Cerebellar nuclear complex (tissue), 1 donor: ENCODE measurements at places on chromosomes 1 and 21.
A peak's percentile ranks its signal among the peaks of the same experiment; 100 is the strongest.

- no peak for DNase-seq
Observed at GRCh38 chr1:198530953-198531352, 9.5 kb downstream of the ATP6V1G3 start.

- no peak for DNase-seq
Observed at GRCh38 chr1:34781844-34782391, 904 bp downstream of the GJB3 start.

GRCh38 chr21:35284199-35284598 lies 235.1 kb upstream of the RUNX1 start:
- no peak for DNase-seq

DNA sequence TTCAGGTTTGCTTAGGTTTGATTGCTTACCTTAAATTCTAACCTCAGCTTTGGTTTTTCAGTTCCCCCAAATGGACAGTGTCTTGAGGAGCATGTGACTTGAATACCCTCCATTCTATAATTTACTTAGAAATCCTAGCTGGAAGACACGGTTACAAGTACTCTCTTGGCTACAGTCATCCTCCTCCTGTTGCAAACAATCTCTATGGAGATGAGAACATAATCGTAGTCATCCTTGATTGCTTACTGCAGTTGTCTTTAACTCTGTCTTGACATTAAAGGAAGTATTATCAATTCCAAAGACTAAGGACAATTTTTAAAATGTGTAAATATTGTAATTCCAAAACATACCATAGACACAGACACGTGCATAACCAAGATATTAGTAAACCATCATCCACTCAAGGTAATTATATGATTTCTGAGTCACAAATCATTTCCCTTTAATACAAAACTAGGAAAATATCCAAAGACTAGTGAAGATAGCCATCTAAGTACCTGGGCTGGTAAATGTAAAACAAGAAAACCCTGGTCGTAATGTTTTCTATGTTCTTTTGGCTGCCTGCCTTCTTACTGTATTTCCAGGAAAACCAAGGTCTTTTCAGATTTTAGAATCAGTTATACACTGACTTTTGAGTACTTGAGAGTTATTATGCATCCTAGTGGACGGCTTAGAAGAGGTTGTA lies 149.9 kb downstream of the CHRM3 start:
- no peak for DNase-seq

DNA sequence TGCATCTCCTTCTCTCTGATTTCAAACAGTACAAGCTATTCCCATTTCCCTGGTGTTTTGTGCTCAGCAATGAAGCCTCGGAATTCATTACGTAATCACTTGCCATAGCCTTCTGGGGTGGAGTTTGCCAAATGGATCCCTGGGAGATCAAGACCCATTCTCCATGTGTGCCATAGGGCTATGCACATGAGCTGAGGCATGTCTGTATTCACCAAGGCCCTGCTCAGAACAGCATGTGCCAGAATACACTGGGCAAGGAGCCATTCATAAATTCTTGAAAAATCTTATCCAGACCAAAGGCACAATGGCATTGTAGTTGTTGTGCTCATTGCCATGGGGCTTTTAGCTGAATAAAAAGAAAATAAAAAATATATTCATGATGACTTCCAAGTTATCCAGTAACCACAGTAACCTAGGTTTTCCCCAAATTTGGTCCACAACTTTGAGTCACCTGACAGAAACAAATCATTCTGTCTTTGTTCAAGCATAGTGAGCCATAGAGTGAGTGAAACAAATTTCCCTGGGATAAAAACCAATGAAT lies 53.0 kb downstream of the CRB1 start:
- no peak for DNase-seq

DNA sequence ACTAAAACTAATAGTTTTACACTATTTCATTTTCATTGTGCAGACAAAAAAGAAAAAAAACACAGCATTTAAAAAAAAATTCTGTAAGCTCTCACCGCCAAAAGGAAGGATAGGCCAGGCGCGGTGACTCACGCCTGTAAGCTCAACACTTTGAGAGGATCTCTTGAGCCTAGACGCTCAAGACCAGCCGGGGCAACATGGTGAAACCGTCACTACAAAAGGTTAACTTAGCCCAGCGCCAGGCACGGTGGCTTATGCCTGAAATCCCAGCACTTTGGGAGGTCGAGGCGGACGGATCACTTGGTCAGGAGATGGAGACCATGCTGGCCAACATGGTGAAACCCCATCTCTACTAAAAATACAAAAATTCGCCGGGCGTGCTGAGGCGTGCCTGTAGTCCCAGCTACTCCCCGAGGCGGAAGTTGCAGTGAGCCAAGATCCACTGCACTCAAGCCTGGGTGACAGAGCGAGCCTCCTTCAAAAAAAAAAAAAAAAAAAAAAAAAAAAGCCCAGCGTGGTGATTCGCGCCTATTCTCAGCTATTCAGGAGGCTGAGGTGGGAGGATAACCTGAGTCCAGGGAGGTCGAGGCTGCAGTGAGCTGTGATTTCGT lies 14.3 kb upstream of the SPEN start:
- DNase-seq: no peak

DNA sequence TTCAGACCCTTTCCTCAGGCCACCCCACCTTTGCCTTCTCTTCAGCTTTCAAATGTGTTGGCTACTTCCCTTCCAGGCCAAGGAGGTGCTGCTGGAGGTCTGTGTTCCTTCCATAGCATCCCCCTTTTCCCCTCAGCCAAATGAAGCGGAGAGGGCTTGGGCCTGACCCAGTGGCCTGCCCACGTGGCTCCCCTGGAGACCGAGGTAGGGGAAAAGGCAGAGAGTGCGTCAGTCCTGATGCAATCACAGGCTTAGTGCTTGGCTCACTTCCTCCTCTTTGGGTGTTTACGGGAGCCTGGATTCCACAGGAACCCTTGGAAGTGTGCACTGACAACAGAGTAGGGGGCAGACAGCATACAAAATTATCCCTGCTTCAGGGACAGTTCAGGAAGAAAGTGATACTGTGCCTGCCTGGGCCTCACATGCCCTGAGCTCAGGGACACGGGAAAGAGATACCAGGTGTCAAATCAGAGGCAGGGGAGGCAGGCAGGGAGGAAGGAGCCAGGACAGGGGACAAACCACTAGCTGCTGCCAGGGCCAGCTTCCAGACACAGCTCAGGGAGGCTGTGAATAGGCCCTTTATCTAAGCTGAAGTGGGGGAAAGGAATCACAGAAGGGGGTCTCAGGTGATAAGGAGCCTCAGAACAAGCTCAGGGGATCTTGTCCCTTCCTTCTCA lies 16.6 kb upstream of the PTP4A2 start:
- no peak for DNase-seq

- DNase-seq: no peak
Observed at GRCh38 chr21:42681296-42682206, 28.1 kb downstream of the PDE9A start.

DNA sequence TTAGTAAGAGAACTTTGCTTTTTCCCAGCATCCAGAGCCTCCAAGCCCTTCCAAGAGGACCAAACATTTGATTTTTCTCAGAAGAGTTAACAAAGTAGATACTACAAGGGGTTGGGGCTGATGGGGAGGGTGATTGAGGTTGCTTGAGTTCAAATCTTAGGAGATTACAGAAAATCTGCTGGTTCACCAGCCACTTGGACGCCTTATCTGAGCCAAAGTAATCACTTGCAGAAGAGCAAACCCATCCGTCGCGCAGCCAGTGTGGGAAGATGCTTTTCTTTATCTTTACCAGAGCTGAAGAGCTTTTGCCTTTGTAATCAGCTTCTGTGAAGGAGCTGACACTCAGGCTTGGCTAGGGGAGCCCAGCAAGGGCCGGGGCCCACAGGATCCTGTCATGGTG lies 91.9 kb upstream of the CTTNBP2NL start:
- DNase-seq: no peak

- no peak for DNase-seq
Observed at GRCh38 chr1:31029026-31029425, 36.5 kb downstream of the PUM1 start.

GRCh38 chr1:28114844-28115243 lies 26.4 kb upstream of the EYA3 start:
- DNase-seq: no peak

DNA sequence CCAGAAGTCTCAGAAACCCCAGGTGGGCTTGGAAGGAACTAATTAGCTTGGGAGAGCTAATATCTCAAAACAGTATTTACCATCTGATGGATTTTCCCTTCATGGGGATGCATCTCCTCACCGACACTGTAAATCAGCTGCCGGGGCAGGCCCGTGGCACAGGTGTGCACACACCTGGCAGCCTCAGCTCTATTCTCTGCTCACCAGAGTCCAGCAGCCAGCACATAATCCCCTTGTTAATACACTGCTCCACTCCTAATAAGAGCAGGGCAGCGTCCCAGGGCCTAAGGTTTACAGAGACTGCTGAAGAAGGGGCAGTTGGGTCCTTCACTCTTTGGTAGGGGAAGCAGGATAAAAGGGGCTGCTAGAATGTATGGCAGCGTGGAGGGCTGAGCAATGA lies 200.0 kb downstream of the TOMM20 start:
- no peak for DNase-seq

GRCh38 chr1:59553371-59553770 lies 256.5 kb downstream of the FGGY start:
- no peak for DNase-seq

- DNase-seq: no peak
Observed at GRCh38 chr1:212186427-212187207, 98.6 kb upstream of the PPP2R5A start.

- DNase-seq: no peak
Observed at GRCh38 chr1:54479841-54480524, 68.0 kb upstream of the ACOT11 start.

DNA sequence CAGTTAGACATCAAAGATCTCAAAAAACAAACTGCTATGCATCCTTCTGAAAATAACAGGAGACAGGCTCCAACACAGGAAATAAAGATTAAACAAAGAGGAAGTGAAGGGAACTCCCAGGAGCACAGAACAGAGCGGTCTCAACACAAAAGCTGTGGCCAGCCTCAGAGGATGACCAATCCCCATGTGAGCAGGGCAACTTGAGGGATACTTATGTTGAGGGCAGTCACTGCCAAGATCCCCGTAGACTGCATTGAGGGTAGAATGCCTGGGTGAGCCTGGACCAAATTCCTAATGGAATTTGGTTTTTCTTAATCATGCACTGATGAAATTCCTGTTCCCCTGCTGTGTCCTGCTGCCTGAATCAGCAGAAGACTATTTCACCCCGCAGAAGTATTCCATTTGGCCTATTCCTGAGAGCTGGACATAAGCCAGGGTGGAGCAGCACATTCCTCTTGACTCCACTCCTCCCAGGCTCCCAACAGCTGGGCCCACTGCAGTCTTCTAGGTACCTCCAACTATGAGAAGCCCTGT lies 49.0 kb downstream of the JAK1 start:
- DNase-seq: no peak

- no peak for DNase-seq
Observed at GRCh38 chr1:177650947-177651346, 318.9 kb downstream of the SEC16B start.

DNA sequence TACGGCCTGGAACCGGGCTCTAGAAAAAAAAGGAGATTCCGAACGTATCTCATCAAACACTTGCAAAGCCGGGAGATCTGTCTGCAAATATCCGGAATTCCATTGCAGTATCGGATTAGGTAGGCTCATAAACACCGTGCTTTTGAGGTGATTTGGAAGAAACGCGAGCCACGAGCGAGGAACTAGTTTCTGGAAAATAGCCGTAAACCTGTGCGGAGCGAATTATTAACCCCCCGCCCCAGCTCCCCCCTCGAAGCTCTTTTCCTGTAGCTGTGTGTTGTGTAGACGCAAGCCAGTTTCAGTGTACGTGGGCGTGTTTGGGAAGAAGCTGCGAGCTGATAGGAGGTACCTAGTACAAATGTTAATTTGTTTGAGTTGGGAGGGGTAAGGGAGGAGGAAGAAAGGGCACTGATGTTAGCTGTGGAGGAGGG lies 1.1 kb downstream of the RALGPS2 start:
- DNase-seq: peak; percentile 24

DNA sequence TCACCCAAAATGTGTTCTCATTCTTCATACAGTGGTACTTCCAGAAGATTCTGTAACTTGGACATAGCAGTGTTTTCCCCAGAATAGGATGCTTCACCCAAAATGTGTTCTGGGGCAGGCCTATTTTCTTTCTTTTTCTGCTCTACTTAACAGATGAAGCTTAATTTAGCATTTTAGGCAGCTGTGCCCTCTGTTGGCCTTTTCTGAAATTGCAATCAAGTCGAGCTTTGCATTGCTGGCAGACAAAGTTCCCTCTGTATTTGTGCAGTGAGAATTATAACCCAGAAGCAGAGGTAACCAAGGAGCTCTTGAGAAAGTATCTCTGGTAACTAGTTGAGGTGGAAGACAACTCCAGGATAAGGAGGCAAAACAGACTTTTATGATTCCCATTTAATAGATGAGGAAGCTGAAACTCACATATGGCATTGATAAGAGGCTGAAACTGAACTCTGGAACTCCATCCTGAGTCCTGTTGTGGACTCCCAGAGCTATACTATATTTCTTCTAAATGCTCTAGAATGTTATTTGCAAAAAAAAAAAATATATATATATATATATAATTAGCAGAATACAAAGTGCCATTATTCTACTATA lies 50.3 kb upstream of the L1TD1 start:
- DNase-seq: no peak
